Vagina (tissue), 2 donors: ENCODE measurements at places on chromosomes 7 and 10. TPM values are rescaled to one million over a fixed set of nuclear protein-coding genes. Genes with fewer than 3 reads are reported as not detected.

- no peaks in the 10 kb centered on the region for H3K36me3 ChIP-seq
- H3K27ac ChIP-seq: no peak overlapping the region
- H3K4me3 ChIP-seq: no peak overlapping the region
- no peaks in the 10 kb centered on the region for H3K4me1 ChIP-seq
- H3K27me3 ChIP-seq: no peaks in the 10 kb centered on the region
These were observed 225.6 kb upstream of the CACNA2D1 start for GRCh38 chr7:82669141-82669540.

GRCh38 chr10:124077208-124077993 lies 16.0 kb downstream of the CHST15 start:
- H3K27me3 ChIP-seq: no peaks in the 10 kb centered on the region
- no peak for DNase-seq

DNA sequence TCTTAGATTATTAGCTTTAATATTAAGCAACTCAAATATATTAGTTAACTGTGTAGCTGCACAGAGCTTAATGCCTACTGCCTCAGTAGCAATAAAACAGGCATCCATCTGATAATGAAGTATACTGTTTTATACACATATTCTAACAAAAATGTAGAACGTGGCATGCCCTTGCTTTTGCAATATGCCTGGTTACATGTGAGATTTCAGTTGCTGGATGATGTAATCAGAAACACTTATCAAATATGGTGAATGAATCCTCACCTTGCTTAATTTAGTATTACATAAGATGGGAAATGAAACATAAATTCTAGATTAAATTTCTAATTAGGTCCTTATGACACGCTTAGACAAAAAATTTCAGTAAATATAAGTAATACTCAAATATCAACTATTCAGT lies 8.0 kb downstream of the DNAJC1 start:
- no peak for DNase-seq
- no peak overlapping the region for H3K27ac ChIP-seq
- H3K27me3 ChIP-seq: no peaks in the 10 kb centered on the region
- H3K4me3 ChIP-seq: no peak overlapping the region
- H3K4me1 ChIP-seq: peaks cover 2% of the 10 kb centered on the region

- DNase-seq: no peak
- no peak overlapping the region for H3K4me3 ChIP-seq
- no peak overlapping the region for H3K27ac ChIP-seq
- no peaks in the 10 kb centered on the region for H3K27me3 ChIP-seq
- no peaks in the 10 kb centered on the region for H3K4me1 ChIP-seq
These were observed 365.7 kb downstream of the DNAJB6 start for GRCh38 chr7:157702311-157703023.

DNA sequence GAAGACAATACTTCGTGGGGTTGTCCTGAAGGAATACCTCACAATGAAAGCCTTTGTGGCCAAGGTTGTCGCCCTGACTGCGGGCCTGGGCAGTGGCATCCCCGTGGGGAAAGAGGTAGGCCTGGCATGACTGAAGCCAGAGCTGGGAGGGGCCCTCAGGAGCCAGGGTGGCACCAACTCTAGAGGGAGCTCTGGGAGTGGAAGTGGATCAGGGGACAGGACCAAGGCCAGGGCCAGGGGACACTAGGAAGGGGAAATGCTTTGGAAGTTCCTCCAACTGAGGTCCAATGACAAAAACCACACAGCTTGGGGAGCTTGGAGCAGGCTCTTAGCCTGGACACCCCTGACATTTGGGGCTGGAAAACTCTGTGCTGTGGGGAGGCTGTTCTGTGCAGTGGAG lies 5.8 kb downstream of the CLCN1 start:
- H3K36me3 ChIP-seq: no peaks in the 10 kb centered on the region
- H3K27ac ChIP-seq: no peak overlapping the region
- no peak overlapping the region for H3K4me3 ChIP-seq

GRCh38 chr7:45957721-45958120 lies 36.6 kb upstream of the IGFBP3 start:
- H3K4me3 ChIP-seq: no peak overlapping the region
- no peak overlapping the region for H3K27ac ChIP-seq
- no peaks in the 10 kb centered on the region for H3K4me1 ChIP-seq
- H3K27me3 ChIP-seq: no peaks in the 10 kb centered on the region

DNA sequence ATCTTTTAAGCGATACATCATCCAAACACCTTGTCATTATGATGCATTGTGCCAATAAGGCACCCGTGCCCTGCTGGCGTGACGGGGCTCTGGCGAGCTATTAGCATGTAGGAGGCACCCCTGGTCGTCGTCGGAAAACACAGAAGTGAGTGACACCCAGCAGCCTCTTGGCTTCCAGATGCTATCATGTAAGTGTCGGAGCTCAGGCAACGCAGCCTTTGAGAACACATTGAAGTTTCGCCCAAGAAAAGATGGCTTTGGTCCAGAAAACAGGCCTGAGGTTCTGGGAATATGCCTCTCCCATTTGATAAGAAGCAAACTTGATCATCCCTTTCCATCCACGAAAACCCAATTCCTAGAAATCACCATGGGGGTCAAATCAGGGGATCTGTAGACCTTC lies 555.3 kb downstream of the GALNT17 start:
- H3K4me1 ChIP-seq: no peaks in the 10 kb centered on the region
- no peak overlapping the region for H3K27ac ChIP-seq
- DNase-seq: no peak
- H3K36me3 ChIP-seq: no peaks in the 10 kb centered on the region

DNA sequence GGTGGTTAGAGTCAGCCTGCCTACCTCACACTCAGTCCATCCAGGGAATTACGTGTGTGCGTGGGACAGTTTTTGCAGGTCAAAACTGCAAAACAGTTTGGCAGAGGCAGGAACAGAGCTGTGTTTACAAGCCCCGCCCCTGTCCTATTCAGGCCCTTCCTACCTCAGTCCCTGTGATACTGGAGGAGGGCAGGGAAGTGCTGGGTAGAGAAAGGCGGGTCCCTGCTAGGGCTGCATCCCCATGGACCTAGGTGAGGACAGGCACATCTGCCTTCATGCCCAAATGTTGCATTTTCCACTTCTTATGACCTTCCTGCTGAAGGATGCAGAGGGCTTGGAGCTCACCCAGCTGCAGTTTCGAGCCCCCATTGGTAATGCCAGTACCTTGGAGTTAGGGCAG lies 25.1 kb downstream of the SBDS start:
- H3K4me1 ChIP-seq: no peaks in the 10 kb centered on the region
- no peaks in the 10 kb centered on the region for H3K27me3 ChIP-seq
- H3K27ac ChIP-seq: no peak overlapping the region
- no peak for DNase-seq

THSD7A gene
- 9.3 TPM for total RNA-seq

INHBA gene
- total RNA-seq: 2.2 TPM

HECW1 gene
- 2.5 TPM for total RNA-seq
